ENCODE measurements at places on chromosomes 2 and 18. TPM values are rescaled to one million over a fixed set of nuclear protein-coding genes. Genes with fewer than 3 reads are reported as not detected.

GRCh38 chr18:58268849-58269248 is 224.8 kb downstream of the NEDD4L start:
- no peak for DNase-seq

DNA sequence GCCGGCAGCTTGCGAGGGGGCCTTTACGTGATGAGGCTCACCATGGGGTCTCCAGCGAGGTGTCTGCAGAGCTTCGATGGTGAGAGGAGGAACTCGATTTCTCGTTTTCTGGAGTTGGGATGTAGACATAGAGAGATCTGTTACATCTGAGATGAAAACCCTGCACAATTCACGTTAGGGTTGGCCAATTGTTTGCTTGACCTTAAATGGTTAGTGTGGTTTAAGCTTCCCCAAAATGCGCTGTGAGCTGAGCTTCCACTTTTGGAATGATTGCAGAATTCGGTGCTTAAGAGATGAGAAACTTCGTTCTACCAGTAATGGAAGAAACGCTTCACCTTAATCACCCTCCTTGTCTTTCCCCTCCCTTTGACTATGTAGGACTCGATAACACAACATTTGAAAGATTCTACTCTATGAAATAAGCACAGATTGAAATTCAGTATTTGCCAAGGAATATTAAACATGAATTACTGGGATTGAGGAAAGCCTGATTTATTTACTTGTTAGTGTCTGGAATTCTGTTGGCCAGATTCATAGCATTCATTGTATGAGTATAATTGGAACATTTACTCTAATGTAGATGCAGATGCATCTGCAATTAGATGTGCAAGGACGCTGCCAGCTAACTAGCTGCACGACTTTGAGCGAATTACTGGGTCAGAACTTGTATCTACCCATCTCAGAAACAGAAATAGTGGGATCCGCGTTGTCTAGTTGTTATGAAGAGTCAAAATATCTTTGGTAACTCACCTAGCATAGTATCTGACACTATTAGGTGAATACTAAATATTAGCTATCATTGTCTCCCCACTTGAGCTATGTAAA is 1.6 kb upstream of the KLF7 start:
- DNase-seq, result no peak

DNA sequence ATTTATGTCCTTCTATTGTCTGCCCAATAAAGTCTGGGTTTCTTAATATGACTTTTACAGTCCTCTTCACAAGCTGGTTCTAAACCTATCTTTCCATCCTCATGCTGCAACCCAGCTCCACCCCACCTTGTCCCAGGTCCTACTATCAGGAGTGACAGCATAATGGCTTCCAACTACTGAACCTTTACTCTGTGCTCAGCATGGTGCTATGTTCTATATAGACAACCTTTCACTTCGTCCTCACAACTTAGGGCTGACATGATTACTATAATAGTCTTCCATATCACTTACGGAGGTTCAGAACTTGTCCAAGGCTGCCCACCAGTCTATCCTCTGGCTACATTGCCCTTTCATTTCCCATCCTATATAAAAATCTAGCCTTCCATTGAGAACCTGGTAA is 256.8 kb downstream of the ALK start:
- no peak for DNase-seq

DNA sequence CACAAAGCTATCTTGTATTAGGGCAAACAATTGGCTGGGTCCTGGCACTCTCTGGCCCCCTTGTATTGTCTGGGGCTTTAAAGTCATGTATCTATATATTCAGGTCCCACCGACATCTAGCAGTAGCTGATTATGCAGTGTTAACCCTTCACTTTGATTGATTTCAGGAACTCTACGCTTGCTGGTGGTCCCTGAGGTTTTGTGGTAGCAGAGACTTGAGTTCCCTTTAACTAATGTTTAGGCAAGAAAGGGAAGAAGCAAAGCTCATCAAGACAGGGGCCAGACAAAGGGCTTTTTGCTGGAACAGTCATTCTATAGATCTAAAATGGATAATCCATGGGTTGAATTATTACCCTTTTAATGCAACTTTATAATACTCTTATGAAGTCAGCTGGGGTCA is 95.3 kb upstream of the EPB41L3 start:
- no peak for DNase-seq

- no peak for DNase-seq
These were observed 23.9 kb downstream of the CTLA4 start for GRCh38 chr2:203891474-203891873.

The MYOM1 gene
- 5.6 TPM for total RNA-seq

The RIT2 gene
- not detected for total RNA-seq

The FEV gene
- not detected for total RNA-seq

The SIGLEC15 gene
- not detected for total RNA-seq

The CRIM1 gene
- total RNA-seq, result 2.0 TPM

Measured in naive thymus-derived CD8-positive, alpha-beta T cell (primary cell).